ENCODE measurements at places on chromosomes 12 and 14.

DNA sequence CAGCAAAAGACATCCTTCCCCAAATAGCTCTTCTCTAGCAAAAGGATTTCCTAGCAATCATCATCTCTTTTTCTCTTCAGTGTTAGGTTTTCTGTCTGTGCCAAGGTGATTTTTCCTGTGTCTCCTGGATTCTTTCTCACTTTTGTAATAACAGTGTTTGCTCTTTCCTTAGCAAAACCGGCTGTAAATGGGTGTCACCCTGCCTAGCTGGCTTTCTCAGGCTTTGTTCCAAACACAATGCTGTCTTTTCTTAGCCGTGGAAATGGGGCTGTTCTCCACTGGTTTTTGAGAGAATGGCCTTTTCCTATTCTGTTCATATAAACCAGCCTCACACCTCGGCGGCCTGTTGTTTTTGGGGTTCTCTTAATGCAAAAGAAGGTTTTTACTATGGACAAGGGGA is 21.9 kb downstream of the JDP2 start:
- DNase-seq = no peak

- DNase-seq = no peak
Measured at GRCh38 chr14:54348001-54348611, 48.7 kb upstream of the CDKN3 start.

- DNase-seq = peak; percentile 54
Measured at GRCh38 chr14:64510825-64511671, 6.5 kb downstream of the ZBTB1 start.

GRCh38 chr14:74912801-74913200 is 10.3 kb downstream of the RPS6KL1 start:
- no peak for DNase-seq

DNA sequence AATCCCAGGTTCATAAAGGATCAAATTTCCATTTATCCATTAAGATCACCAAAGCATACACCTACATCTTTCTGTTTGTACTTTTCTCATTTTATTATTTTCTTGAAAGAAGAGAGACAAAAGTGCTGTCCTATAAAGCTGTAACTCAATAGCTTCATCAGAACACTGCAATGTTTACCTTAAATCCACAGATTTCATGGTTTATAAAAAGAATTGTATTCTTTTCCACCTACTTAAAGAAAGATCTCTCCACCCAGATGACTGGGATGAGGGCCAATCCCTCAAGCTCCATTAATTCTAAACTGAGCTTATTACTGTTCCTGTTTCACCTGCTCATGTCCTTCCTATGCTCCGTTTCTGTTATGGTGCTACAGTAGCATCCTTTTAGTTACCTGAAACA is 470.6 kb downstream of the BCAT1 start:
- DNase-seq = no peak

- no peak for DNase-seq
Measured at GRCh38 chr12:91384366-91384765, 201.7 kb upstream of the DCN start.

GRCh38 chr12:28066879-28067278 is 94.3 kb upstream of the PTHLH start:
- no peak for DNase-seq

DNA sequence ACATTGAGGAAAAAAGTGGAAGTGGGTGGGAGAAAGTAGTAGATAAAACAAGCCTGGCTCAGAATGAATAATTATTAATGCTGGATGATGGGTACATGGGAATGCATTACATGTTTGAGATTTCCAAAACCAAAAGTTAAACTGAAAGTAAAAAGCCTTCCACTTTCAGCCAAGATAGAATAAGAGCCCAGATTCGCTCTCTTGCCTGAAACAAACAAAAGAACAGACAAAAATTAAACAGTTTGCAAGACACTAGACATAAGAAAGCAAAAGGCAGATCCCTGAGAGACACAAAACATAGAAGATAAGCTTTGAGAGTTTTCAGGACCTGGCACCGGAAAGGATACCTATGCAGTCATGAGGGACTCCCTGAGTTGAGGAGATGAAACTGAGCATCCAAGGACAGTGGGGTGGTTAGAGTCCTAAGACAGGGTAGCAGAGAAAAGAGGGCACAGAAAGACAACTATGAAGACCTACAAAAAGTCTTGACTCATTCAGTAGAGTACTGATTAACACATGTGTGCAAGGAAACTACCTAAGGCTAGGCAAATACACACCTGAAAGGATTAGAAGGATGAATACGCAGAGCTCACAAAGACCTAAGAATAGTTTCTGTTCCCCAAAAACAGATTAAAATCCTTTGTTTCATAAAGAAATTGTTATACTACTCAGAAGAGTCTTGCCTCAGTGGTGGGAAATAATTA is 54.1 kb downstream of the CEP83 start:
- no peak for DNase-seq

DNA sequence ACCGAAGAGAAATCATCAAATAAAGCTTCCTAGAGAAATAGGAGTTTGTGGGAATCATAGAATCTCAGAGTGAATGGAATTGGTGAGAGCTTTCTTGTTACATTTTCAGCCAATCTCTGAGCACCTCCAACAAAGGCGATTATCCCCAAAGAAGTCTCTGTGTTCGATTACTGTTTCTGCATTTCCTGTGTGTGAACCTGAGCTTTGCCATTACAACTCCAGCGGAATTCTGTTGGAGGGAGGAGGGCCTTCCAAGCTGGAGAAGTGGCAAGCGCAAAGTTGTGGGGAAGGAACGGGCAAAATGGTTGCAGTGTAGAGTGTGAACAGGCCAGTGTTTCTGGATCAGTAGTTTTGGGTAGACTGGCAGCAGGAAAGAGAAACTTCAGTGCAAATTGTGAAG is 23.1 kb downstream of the TMEM117 start:
- DNase-seq = no peak

GRCh38 chr14:95523815-95524448 is 7.5 kb upstream of the SYNE3 start:
- DNase-seq = no peak

DNA sequence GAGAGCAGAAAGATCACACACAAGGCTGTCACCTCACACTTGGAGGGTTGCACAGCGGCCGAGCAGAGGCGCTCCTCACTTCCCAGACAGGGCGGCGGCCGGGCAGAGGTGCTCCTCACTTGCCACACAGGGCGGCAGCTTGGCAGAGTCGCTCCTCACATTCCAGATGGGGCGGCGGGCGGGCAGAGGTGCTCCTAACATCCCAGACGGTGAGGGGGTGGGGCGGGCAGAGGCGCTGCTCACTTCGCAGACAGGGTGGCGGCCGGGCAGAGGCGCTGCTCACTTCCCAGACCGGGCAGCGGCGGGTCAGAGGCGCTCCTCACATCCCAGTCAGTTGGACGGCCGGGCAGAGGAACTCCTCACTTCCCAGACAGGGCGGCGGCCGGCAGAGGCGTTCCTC is 9.1 kb downstream of the TMBIM4 start:
- no peak for DNase-seq

DNA sequence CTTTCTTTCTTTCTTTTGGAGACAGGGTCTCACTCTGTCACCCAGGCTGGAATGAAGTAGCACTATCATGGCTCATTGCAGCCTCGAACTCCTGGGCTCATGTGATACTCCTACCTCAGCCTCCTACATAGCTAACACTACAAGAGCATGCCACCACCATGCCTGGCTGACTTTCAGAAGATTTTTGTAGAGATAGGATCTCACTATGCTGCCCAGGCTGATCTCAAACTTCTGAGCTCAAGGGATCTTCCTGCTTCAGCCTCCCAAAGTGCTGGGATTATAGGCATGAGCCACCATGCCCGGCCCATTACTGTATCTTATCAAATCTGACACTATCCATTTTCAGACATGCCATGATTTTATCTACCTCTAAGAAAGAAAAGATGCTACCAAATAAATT is 31.6 kb downstream of the NDUFA12 start:
- no peak for DNase-seq
